ENCODE measurements at places on chromosomes 7 and 10.

DNA sequence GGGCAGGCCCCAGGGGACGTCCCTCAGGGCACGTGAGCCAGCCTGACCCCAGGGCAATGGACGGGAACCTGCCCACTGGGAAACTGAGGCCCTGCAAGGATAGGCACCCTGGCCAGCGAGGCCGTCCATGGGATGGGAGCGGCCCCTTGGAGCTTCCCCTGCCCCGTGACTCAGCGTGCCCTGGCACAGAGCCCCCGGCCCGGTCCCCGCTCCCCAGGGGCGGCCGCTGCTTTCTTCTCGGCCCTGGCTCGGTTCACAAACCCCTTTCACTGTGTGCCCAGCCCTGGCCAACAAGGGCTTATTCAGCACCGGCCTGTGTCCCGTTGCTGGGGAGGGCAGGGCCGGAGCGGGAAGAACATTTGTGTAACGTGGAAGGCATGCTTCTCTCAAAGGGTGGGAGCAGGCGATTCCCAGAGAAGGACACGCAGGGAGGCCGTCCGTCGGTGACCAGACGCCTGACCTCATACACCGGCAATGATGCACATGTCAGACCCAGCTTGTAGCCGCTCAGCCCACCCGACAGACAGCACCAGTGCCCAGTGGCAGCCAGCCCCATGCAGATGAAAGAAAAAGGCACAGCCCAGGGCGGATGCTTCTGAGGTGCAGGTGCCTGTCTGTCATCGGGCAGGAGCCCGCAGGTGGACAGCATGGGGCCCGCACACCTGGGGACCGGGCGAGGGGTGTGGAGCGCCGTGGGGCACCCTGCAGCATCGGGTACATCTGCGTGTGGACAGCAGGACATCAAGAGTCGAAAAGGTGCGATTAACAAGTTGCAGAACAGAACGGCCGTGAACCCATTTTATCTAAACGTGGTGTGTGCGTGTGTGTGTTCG is 94.5 kb downstream of the PDGFA start:
- DNase-seq, result no peak

- DNase-seq, result no peak
Observed at GRCh38 chr10:109593682-109594081, 329.6 kb downstream of the XPNPEP1 start.

DNA sequence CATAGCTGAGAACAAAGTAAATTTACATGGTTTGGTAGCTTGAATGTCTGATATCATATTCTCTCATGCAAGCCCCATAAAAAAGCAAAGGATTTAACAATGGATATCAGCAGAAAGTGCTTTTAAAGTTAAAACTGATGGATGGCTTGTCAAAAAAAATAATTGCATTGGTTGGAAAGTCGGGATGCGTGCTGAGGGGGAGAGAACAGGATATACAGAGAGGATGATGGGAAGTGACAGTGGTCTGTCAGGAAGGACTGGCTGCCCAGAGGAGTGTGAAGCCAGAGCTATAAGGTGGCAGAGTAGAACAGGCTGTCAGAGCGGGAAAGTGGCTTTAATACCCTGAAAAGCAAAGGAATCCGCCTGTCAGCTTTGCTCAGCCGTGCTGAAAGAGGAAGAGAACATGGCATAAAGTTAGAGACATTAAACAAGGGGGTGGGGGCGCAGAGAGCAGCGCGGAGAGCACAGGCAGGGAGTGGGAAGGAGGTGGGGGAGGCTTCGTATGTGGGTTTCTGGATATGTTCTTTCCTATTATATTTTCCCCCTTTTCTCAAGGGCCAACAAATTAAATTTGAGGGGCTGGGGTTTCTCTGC is 493.0 kb downstream of the LRMDA start:
- no peak for DNase-seq

DNA sequence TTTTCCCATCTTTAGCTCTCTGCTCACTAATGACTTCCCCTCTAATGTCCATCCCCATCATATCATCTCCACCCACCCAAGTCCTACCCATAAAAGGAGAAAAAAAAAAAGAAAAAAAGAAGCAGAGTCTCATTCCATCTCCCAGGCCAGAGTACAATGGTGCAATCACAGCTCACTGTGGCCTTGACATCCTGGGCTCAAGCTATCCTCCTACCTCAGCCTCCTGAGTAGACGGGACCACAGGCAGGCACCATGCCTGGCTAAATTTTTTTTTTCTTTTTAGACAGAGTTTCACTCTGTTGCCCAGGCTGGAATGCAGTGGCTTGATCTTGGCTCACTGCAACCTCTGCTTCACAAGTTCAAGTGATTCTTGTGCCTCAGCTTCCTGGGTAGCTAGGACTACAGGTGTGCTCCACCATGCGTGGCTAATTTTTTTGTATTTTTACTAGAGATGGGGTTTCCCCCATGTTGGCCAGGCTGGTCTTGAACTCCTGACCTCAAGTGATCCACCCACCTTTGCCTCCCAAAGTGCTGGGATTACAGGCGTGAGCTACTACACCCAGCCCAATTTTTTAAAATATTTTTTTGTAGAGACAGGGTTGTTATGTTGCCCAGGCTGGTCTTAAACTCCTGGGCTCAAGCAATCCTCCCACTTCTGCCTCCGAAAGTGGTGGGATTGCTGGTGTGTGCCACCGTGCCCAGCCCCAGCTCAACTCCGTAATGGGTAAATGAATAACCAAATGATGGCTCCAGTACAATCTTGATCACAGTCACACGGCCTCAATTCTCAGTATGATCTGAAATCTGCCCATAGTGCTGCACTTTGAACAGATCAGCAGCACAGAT is 24.6 kb upstream of the SGMS1 start:
- DNase-seq, result no peak

- DNase-seq, result no peak
Observed at GRCh38 chr7:151461096-151461941, 21.4 kb upstream of the CRYGN start.

- no peak for DNase-seq
Observed at GRCh38 chr10:53846809-53847208, 954.2 kb downstream of the PCDH15 start.

DNA sequence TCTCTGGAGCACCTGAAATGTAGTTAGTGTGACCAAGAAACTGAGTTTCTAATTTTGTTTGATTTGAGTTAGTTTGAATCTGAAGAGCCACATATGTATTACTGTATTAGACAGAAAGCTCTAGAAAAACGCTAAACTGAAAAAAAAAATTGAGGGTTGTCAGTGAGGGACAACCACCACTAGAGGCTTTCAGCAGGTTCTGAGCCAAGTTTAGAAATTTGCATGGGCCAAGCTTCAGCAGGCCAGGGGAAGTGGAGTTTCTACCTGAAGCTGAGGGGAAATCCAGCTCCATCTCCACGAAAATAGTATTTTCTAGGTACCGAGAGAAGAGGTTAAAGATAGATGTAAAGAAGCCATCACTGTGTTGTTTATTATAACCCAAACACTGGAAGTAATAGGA is 77.9 kb upstream of the PLXNA4 start:
- no peak for DNase-seq

GRCh38 chr7:126079581-126079980 is 1150.0 kb upstream of the POT1 start:
- no peak for DNase-seq

- no peak for DNase-seq
Observed at GRCh38 chr7:140734096-140734495, 37.6 kb downstream of the NDUFB2 start.

GRCh38 chr7:65846008-65846570 is 26.8 kb upstream of the VKORC1L1 start:
- DNase-seq, result no peak

GRCh38 chr10:43396928-43397624 is 11.9 kb downstream of the HNRNPF start:
- peak; percentile 91 for DNase-seq

DNA sequence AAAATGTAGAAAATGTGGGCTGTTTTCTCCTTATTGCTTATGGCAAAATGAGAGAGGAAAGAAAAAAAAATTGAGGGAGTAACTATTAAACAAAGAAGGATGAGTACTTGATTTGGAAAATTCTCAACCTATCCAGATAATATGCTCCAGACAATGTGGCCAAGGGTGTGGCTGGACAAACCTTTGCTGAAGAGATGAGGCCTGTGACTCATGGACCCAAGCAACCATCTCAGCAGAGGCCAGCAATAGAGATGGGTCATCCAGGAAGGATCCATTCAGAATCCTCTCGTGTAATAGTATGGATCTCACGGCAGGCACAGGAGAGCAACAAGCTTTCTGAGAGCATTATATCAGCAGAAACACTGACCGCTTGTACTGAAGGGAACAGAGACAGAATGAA is 120.3 kb upstream of the CELF2 start:
- no peak for DNase-seq

- DNase-seq, result no peak
Observed at GRCh38 chr7:100017300-100017699, 1.9 kb downstream of the ZKSCAN1 start.

DNA sequence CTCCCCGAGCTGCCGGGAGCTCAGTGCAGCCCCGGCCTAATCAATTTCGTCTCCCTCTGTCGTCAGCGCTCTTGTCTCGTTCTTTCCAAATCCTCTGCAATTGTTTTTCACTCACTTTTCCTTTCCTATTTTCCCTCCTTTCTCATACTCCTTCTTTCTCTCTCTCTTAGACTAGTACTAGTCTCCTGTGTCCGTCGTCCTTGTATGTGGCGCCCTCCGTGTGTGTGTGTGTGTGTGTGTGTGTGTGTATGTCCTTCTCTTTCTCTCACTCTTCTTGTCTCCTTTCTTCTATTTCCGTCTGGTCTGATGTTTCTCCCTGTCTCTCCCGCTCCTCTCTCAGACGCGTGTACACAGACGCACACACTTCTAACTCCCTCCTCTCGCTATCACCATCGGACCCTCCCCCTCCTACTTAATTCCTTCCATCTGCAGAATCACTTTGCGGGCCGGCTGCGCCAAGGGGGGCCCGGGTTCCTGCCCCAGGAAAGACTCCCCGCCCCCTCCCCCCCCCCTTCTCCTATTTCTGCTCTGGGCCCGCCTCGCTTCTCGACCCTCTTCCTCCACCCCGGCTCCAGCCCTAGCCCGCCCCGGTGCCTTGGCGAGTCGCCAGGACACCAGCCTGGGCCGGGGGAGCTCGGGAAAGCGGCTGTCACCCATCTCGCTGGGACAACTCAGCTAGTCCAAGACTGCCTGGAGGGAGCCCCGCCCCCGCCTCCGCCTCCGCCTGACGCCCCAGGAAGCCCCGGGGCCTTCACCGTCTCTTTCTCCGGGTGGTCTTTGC is 743 bp upstream of the ZCCHC24 start:
- peak; percentile 17 for DNase-seq

- DNase-seq, result peak; percentile 74
Observed at GRCh38 chr7:149790146-149790548, 16.8 kb upstream of the ZNF467 start.

DNA sequence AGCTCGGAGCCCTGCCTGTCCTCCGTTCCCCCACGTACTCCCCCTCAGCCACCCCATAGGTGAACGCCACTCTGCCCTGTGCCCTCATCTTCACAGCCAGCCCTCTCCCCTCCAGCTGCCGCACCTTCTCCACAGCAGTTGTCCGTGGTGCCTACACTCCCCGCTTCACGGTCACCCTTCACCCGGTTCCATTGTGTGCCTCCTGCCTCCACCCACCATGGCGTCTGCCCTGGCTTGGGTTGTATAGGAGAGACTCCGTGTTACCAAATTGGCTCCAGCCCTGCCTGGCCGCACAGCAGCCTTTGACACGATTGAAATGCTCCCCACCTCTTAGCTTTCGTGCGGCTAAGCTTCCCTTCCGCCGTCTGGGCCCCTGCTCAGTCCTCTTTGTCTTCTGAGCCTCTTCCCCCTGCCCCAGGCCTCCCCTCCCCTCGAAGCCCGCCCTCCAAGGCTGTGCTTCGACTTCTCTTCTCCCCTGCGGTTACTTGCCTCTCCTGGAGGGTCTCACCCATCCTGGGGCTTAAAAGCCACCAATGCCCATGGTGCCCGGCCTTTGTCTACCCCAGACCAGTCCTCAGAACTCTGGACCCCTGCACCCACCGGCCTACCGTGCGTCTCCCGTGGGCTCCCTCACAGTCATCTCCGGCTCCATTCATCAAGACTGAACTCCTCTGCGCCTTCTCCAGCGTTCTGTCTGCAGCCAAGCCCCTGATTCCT is 18.5 kb upstream of the NODAL start:
- no peak for DNase-seq

DNA sequence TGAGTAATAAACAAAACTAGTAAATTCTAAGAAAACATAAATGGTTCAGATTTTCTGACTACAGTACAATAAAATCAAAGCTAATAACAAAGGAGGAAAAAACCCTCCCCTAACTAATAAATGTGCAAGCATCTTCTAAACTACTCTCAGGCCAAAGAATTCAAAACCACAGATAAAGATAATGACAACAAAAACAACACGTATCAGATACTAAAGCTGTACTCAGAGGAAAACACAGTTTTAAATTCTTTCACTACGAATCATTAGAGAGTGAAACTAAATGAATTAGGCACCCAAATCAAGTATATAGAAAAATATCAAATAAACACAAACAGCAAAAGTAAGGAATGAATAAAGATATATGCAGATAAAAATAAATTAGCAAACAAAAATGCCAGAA is 200.9 kb downstream of the TEX36 start:
- DNase-seq, result no peak

DNA sequence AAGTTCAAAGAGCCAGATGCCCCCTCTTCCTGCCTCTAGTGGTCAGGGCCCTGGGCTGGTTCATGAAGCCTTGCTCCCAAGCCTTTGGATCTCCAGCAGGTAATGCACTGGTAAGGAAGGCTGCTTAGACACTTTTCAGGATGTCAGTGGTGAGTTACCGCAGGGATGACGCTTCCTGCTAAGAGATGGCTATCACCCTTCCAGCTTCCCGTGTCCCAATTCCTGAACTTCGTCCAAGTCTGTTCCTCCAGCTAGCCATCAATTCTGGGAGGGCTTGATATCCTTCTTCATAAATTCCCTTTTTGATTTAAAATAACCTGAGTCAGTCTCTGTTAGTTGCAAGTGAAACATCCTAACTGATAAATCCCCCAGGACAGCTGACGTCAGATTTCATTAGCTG is 221.2 kb downstream of the PLXNA4 start:
- DNase-seq, result no peak

- DNase-seq, result no peak
Observed at GRCh38 chr7:47817917-47818316, 130.3 kb downstream of the PKD1L1 start.

- no peak for DNase-seq
Observed at GRCh38 chr7:55436457-55436856, 71.3 kb downstream of the LANCL2 start.

DNA sequence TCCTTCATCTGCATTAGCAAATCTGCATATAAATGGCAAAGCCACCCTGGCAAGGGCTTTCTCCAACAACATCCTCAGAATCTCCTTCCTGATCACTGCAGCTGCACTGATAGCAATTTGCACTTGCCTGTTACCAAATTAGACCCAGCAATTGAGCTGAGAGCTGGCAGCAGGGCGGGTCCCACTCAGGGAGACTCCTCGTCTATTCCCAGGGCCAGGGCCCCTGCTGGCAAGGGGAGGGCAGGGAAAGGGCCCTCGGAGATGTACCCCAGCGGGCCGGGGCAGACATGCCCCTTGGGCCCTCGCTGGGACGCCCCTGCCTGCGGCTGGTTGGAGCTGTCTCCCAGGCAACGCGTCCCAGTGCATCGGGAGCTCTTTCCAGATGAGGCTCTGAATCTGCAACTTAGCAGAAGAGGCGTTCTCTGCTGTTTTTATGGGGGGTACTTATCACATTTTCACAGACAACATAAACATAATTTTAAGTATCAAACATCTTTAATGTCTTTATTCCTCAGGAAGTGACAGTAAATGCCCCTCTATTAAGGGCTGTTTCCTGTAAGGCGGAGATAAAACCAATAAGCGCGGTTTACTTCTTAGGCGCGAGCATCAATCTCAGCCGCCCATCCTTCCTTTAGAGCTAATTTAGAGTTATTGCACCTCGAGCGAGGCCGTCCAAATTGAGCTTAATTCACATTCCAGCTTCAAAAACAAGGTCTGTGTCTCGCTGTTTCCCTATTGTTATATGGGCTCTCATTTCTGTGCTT is 249.0 kb upstream of the PPP2R2D start:
- DNase-seq, result no peak

Data from activated CD4-positive, alpha-beta T cell treated with anti-CD3 and anti-CD28 coated beads for 48 hours (primary cell).